ENCODE measurements at places on chromosomes 5 and 9. TPM values are rescaled to one million over a fixed set of nuclear protein-coding genes. Genes with fewer than 3 reads are reported as not detected.

DNA sequence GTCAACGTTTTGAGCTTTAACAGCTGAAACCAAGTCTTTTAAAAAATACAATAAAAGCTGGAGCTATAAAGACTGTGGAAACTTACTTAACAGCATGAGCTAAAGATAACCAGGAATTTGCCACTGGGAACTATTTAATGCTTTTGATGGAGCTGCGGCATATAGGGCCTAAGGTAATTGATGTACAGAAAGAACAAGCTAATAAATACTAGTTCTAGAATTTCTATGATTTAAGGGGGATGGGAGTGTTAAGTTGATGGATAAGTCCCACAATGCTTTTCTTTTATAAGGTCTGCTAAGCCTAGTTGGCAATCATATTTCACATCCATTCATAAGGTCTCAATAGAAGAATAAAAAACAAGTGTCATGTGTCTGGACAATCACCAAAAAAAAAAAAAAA lies 334.0 kb upstream of the DMAC1 start:
- DNase-seq, result no peak

GRCh38 chr5:57478826-57479225 lies 3.8 kb downstream of the ACTBL2 start:
- DNase-seq, result no peak

GRCh38 chr9:129068990-129069861 lies 11.7 kb upstream of the DOLPP1 start:
- DNase-seq, result no peak

DNA sequence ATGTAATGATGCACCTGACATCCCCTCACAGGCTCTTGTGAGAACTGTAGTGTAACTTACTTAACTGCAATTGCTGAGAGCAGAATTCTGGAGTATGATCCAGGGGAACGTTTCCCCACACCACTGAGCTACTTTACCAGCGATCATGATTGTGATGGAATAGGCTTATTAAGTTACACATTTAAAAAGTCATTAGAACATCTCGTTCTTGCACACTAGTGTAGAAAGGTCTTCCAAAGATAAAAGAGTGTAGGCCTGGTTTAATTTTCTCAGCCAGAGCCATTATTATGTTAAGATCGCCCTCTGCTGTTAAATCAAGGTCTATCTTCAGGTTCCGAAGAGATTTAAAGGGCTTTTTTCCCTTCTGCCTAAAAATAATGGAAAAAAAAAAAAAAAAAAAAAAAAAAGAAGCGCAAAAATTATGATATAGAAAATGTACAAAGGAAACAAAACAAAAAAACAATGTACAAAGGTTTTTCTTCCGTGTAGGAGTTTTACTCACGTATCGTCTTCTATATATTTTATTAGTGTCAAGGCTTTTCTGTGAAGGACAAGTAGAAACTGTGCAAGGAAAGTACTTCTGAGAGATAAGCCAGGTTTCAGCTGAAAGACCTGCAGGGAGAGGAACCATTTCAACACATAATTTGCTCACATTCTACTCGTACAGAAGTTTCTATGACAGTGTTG lies 18.6 kb upstream of the MOB3B start:
- no peak for DNase-seq

DNA sequence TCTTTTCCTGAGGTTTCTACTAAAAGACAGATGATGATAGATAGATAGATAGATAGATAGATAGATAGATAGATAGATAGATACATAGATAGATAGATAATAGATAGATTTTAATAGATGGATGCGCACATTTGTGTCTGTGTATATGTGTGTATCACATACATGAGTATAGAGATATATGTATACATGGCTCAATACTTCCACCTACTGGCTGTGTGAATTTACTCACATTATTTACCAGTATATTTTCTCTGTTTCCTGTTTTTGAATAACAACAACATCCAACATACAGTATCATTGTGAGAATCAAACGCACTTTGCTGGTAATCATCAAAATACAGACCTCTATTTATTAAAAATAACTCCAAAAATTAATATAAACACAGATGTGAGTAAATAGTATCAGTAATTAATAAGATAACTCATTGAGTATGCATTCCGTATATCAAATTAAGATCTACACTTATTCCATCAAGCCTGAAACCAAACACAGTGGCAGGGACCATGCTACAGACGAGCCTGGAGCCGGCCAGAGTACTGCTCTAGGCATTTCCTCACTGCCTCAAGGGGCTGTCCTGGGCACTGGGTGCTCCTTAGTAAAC lies 338.0 kb downstream of the SEMA5A start:
- peak; percentile 59 for DNase-seq

GRCh38 chr9:69818750-69819345 lies 1.8 kb upstream of the CFAP95 start:
- DNase-seq, result no peak

The SPEF2 gene
- 15.6 TPM for total RNA-seq

The ZBTB5 gene
- 8.9 TPM for total RNA-seq

The CDX1 gene
- total RNA-seq, result not detected

Data from A172 (cell line).